ENCODE measurements at places on chromosomes 7 and 10.

DNA sequence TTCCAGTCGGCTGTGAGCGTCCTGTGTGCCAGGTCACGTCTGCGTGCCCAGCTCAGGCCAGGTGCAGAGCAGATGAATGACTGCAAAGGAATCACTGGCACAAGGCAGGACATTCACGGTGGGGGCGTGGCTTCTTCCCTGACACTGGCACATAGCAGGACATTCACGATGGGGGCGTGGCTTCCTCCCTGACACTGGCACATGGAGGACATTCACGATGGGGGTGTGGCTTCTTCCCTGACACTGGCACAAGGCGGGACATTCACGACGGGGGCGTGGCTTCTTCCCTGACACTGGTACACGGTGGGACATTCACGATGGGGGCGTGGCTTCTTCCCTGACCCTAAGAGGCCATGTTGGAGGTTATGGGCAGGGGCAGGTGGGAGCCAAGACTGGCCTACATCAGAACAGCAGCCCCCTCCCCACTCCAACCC lies 64.3 kb downstream of the MYL10 start:
- no peak for DNase-seq

DNA sequence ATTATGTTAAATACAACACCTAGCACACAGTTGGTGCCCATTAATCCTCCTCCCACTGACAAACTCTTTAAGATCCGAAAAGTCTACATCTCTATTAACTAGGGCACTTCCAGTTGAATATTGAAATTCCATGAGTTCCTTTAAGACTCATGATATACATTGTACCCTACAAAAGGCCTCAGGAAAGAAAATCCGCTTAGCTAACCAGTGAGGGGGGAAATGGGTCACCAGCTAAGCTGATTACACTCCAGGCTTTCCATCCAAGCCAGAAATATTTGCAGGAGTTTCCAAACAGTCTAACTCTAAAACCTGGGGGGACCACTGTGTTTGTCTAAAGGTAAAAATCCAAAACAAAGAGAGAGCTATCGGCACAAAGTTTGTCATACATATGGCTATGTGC lies 1.3 kb upstream of the LRIT2 start:
- DNase-seq: no peak

- DNase-seq: no peak
Measured at GRCh38 chr7:82414389-82414788, 29.2 kb downstream of the CACNA2D1 start.

DNA sequence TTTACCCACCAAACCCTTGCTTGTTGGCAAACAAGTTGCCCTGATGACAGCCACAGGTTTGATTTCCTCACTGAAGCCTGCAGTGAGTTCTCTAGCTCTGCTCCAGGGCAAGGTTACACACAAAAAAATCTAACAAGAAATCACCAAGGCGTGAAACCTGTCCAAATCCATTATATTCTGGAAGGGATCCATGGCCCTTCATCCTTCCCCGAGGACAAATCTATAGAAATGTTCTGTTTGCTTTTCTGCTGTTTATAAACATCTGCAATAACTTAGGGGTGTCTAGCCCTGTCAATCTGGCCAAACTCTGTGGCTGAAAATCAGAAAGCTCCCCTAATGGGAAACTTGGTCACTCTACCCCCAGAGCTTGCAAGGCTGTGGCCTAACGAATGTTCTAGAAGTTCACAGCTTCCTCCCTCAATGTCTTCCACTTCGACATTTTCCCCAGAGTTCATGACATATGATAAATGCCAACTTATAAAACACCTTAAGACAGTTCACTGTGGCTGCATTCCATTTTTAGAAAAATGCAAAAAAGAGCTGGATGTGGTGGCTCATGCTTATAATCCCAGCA lies 164.5 kb downstream of the PRPF18 start:
- DNase-seq: no peak

DNA sequence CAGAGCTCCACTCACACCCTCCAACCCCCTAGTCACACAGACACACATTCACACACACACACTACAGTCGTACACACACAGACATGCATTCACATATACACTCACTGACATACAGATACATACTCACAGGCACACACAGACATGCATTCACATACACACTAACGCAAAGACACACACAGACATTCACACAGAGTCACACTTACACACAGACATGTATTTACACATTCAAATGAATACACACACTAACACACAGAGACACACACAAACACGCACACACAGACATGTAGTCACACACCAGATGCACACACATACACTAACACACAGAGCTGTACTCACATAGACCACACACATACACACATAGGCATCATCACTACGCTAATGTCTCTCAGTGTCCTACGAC lies 58.0 kb upstream of the MYL10 start:
- no peak for DNase-seq

GRCh38 chr10:93299606-93300287 lies 182.4 kb downstream of the MYOF start:
- no peak for DNase-seq

GRCh38 chr7:98988641-98989040 lies 110.3 kb downstream of the TRRAP start:
- no peak for DNase-seq

DNA sequence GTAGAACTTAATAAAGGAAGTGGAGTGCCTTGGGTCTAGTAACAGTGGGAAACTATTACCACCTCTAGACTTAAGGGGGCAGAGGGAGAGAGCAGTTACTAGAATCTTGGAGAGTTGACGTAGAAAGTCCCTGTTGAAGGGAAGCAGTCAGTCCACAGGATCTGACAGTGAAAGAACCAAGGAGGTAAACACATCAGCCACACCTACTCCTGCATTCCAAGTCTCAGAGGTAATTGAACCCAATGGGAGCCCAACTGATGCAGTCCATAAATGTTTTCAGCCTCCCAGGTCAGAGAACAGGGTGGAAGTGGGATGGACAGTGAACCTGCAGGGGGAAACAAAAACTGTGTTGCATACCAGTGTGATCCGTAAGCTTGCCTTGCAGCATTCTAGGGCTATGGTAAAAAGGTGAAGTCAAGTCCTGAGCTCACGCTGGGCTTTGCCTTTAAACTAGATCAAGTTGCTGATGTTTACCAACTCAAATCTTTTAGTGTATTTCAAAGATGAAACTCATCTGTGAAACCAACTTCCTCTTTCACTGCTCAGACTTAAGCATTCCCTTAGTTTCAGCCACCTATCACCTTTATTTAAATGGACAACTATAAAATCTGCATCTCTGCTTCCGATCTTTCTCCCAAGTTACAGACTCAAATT lies 57.2 kb downstream of the SLC16A12 start:
- DNase-seq: no peak

- no peak for DNase-seq
Measured at GRCh38 chr7:107768263-107768662, 24.3 kb downstream of the CBLL1 start.

- DNase-seq: no peak
Measured at GRCh38 chr10:116526219-116526618, 19.5 kb upstream of the PNLIP start.

DNA sequence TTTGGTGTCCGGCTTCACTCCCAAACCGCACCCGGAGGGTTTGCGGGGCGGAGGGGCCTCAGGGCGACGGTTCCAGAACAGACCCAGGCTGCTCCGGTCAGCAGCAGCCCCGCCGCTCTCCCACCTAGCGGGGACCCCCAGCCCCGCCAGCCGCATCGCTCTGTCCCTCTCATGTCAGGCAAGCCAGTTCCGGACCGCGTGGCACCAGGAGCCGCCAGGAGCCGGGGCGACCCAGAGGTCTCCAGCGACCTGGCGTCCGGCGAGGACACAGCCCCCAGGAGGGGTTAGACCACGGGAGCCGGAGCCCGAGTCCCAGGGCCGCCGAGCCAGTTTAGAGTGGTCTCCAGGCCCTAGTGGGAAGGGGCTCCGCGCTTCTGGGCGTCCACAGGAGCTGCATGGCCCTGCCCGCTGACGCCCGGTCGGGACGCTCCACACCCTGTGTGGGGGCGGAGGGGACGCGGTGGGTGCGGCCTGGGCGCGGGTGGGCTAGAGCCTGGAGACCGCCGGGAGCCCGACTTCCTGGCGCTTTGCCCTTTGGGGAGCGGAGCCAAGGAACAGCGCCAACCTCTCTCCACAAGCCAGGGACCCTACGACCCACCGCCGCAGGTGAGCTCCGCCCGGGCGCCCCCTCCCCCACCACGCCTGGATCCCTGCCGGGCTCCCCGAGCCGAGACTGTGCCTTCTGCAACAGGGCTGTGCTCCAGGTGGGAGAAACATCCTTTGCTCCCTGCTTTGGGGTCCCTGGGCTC lies 43.4 kb downstream of the ZNF117 start:
- no peak for DNase-seq

- no peak for DNase-seq
Measured at GRCh38 chr10:99449023-99449422, 18.6 kb upstream of the GOT1 start.

DNA sequence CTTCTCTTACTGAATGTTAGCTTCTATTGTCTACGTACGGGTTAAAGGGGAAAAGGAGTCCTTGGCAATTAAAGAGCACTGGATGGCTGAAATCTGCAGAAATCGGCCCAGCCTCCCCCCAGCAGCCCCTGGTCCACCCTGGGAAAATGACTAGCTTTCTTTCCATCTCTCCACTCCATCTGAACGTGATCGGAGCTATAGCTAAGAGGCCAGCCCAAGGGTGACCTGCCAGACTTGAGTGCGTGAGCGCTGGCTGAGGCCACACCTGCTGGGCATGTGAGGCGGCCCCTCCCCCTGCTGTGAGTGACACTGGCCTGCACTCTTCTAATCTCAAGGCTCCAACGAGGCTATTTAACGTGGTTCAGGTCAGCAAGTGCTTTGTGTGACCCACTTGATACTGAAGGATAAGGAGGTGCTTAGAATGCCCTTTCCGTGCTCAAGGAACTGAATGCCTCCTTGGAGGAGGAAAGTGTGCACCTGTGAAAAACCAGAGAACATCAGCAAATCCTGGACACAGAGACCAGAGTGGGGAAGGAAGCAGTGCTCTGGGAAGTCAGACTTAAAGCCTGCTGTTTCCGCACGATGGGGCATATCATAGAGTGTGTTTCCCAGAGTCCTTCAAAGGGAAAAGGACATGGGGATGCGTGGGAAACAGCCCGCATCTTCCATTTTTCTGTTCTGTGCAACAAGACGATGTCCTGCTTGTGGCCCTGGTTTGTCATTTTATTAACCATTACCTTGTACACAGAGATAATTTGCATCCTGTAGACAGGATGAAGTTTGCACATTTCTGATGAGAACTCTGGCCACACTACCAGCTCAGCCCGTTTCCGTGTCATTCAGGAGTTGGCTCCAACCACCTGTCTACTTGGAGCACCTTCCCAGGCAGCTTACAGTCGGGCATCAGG lies 12.5 kb upstream of the MNX1 start:
- no peak for DNase-seq

GRCh38 chr7:158722574-158723237 lies 18.1 kb upstream of the NCAPG2 start:
- DNase-seq: no peak

DNA sequence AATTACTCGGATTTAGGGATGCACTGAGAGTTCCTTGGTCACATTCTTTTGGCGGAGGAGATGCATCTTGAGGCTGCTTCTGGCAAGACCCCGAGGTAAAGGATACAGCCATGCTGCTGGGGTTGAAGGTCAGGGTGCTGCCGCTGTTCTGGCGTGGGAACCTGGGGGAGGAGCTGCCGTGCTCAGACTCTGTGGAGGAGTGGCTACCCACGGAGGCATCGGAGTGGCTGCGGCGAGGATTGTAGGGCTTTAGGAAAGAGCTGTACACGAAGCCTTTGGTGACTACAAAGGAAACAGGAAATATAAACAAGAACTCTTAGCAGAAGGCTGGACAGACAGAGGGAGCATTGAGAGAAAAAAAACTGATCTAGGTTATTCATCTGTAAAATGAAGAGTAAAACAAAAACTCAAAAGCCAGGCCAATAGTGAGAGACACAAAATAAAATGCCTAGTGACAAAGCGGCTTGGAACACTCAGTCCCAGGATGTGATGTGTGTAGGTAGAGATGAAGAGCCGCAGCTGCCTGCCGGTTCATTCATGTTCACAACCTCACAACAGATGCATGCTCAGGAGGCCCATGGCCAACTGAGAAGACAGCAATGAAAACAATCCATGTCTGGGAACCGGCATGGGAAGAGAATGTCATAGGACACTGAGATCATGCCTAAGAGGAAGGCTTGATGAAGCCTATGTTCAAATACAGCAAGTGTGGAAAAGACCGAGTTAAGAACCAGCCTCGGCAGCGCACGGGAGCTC lies 97.8 kb downstream of the ABCC2 start:
- DNase-seq: no peak

GRCh38 chr10:115214829-115215228 lies 121.7 kb downstream of the ATRNL1 start:
- DNase-seq: no peak

GRCh38 chr10:69064762-69065328 lies 23.1 kb upstream of the SRGN start:
- no peak for DNase-seq

DNA sequence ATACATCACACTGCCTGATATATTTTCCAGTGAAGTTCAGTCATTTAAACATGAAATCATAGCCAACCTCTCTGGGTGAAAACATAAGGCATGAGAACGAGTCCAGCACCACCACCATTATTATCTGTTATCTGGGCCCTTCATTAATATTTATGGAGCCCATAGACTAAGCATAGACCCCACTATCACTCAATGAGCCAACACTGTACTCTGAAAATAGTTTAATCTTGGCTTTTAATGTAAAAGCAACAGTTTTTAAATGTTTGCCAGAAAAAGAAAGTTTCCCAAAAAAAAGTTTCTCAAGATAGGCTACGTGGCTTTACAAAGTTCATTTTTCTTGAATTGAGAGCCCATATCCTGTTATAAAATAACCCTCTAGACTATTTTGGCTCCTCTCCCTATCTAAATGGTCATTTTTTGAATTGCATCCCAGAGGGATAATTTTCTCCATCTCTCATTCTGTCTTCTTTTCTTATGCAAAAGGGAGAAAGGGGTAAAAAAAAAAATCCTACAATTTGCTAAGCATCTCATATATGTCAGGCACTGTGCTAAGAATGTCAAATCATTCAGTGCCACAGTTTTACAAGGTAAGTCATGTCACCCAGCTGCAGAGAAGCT lies 66.1 kb downstream of the FZD1 start:
- no peak for DNase-seq

DNA sequence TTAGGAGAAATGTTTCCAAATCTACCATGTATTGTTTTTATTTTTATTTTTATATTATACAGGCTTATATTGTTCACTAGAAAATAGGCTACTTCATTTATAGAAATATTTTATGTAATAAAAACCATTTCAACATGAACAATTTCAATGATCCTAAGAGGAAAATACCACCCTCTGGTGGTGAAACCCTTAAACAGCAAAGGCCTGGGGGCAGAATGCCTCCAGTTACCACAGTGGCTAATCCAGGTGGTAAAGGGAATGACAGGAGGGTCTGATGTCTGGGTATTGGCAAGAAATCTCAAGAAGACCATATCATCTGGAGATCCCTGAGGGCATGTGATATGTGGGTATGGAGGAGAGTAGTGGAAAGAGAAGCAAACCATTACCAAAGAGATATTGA lies 19.3 kb downstream of the MACC1 start:
- no peak for DNase-seq

DNA sequence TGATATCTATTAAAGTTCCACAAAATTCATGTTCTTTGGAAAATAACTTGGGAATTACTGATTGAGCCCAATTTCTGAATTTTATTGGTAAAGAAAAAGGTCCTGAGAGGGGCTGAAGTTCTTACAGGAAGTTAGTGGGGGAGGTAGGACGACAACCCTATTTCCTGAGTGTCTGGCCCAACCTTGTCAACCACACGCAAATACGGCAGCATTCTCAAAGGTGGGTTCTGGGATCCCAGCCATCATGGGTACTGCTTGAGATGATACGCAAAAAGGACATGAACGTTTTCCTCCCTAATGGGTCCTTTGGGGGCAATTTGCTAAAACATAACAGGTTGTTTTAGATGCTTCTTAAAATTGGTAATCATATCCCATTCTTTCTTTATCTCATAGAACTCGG lies 2.7 kb upstream of the PDCD4 start:
- DNase-seq: peak; percentile 68

GRCh38 chr10:88064608-88065382 lies 201.4 kb downstream of the PTEN start:
- peak; percentile 77 for DNase-seq
